ENCODE measurements at places on chromosomes 1 and 21.

DNA sequence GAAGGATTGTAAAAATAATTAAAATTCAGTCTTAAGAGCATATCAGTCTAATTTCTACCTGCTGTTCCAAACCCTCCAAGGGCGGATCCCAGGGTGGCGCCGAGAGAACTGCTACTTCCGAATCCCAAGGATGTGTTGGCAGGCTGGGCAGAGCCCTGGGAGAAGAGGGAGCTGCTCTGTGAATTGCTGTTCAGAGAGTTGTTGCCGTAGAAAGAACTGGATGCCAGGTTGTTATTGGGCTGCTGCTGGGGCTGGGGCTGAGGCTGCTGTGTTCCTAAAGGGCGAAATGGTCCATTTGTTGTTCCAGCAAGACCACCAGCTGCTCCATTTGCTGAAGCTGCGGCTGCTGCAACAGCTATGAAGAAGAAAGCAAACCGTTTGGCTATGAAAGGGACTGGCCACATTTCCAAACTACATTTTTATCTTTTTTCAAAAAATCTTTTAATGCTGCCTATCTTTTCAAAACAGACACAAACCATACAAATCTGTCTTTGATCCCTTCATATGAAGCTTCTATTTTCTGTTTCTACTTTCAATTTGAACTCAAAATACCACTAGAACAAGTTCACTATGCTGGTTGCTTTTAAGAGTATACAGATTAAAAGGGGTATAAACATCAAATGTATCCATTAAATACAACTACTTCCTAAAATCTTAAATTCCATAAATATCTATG is 57.5 kb upstream of the SDC3 start:
- DNase-seq = no peak

- DNase-seq = no peak
Measured at GRCh38 chr1:15616373-15617172, 685 bp upstream of the DDI2 start.

GRCh38 chr1:244444854-244445253 is 6.9 kb downstream of the ADSS2 start:
- no peak for DNase-seq

GRCh38 chr1:99516141-99516540 is 129.8 kb upstream of the PALMD start:
- no peak for DNase-seq

DNA sequence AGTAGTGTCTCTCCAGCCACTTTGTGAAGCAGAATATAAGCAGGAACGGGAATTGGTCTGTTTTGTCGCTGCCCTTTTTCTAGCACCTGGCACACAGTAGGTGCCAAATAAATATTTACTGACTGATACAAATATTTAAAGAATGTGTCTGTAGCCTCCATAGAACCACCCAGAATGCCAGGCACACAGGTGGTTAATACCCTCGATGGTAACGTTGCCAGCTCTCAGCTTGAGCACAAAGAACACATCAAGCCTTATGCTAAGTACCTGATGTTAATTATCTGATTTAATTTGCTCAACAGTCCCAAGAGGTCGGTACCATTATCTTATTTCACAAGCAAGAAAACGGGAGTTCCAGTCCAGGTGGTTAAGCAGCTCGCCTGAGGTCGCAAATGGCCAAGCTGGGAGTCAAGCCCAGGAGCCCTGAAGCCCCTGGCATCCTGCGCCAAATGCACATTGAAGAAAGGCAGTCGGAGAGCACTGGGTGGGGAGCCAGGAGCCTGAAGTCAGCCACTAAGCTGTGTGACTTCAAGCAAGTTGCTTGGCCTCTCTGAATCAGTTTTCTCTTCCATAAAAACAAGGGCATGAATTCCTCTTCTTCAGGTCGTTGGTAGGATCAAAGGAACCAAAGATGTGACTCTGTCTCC is 26.4 kb downstream of the HSPG2 start:
- DNase-seq = no peak

DNA sequence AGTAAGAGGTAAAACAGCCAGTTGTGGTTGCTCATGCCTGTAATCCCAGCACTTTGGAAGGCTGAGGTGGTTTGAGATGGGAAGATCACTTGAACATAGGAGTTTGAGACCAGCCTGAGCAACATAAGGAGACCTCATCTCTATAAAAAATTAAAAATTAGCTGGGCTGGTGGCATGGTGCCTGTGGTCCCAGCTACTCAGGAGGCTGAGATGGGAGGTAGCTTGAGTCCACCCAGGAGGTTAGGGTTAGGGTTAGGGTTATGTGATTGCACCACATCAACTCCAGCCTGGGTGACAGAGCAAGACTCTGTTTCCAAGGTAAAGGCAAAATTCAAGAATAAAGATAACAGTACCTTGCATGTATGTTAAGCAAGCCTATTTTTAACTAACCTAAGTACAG is 3.5 kb downstream of the SAMSN1 start:
- no peak for DNase-seq

GRCh38 chr21:26515257-26515656 is 57.8 kb downstream of the CYYR1 start:
- no peak for DNase-seq

- DNase-seq = no peak
Measured at GRCh38 chr1:166950156-166950555, 25.2 kb downstream of the ILDR2 start.

GRCh38 chr1:101167891-101168290 is 68.9 kb upstream of the S1PR1 start:
- no peak for DNase-seq

- DNase-seq = peak; percentile 80
Measured at GRCh38 chr1:153790313-153790965, 15.2 kb downstream of the SLC27A3 start.

DNA sequence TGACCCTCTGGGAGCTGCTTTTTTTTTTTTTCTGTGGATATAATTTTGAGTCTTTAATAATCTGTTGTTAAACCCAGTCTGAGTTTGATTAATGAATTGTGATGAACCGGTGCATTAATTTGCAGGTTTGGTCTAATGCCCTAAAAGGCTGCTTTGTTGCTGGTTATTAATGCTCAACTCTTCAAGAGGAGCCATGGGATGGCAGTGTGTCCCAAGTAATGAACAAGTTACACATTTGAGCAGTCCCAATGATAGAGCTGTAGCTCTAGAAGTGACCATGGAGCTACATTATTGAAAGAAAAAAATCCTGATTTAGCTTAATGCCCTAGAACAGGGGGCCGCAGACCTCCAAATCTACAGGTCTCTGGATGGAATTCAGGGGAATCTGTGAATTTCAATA is 53.1 kb downstream of the RWDD3 start:
- no peak for DNase-seq

- DNase-seq = no peak
Measured at GRCh38 chr1:241485554-241485992, 34.0 kb downstream of the FH start.

- DNase-seq = no peak
Measured at GRCh38 chr1:64877151-64877550, 89.2 kb downstream of the JAK1 start.

DNA sequence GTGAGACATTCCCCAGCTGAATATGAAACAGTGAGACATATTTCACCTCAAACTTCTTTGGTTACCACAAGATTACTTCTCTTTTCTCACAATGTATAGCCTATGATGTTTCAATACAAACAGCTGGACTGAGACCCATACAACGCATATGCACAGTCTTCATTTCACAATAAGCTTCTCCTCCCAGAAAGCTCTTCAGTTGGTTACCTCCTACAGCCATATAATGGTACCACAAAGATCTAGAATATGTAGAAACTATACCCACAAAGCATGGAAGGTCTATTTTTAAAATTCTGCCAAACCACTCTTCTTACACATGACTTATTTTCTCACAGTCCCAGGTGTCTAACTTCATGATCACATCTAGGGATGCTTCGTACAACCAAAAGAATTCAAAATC is 70.8 kb downstream of the JAK1 start:
- peak; percentile 71 for DNase-seq

DNA sequence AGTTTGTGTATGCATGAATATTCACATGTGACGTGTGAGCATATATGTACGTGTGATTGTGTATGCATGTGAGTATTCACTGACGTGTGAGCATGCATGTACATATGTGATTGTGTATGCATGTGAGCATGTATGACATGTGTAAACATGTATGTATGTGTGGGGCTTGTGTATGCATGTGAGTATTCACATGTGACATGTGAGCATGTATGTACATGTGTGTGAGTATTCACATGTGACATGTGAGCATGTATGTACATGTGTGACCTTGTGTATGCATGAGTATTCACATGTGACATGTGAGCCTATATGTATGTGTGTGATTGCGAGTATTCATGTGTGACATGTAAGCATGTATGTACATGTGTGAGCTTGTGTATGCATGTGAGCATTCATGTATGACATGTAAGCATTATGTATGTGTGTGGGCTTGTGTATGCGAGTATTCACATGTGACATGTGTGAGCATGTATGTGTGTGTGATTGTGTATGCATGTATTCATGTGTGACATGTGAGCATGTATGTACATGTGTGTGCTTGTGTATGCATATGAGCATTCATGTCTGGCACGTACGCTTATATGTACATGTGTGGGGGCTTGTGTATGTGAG is 47.8 kb downstream of the COL18A1 start:
- no peak for DNase-seq

DNA sequence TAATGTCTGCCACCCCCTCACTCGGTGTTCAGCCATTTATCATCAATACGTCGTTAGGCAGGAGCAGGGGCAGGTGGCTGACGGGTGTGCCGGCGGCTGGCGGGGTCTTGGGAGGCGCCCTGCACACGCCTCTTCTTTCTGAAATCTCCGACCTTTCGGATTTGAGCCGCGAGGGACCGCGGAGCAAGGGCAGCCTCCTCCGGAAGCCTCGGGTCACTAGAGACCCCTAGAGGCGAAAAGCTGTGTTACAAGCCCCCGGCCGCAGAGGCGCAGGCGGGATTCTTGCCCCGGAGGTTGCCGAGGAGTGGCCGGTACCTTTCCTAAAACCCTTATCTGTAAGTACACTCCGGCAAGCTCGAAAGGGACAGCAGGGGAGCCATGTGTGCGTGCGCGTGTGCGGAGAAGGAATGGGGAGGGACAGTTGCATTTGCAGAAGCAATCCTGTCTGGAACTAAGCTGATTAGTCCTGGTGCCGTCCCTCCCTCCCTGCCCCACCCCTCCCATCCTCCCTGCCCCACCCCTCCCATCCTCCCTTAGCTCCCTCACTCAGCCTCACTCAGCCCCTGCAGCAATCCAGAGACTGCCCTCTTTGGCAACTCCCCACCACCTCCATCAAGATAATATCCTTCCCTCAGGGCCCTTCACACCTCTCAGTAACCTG is 11.0 kb downstream of the BRINP2 start:
- peak; percentile 39 for DNase-seq

GRCh38 chr1:171819946-171820345 is 21.4 kb upstream of the DNM3 start:
- DNase-seq = no peak

GRCh38 chr1:9250411-9251381 is 16.1 kb downstream of the H6PD start:
- no peak for DNase-seq

DNA sequence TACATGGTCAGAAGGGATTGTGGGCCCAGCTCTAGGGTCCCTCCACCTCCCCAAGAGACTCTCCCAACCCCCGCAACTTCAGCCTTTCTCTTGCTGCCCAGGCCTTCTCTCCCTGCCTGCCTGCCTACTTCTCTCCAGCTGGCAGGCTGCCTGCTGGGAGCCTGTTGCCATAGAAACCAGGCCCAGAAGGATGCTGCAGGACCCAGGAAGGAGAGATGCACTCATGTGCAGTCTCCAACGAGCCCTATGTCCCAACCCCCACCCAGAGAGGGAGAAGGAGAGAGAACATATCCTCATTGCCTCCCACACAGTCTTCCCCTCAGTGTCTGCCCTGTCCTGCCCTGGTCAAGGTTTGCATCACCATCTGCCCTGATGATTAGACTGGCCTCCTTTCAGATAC is 10.8 kb upstream of the SMIM12 start:
- DNase-seq = no peak

DNA sequence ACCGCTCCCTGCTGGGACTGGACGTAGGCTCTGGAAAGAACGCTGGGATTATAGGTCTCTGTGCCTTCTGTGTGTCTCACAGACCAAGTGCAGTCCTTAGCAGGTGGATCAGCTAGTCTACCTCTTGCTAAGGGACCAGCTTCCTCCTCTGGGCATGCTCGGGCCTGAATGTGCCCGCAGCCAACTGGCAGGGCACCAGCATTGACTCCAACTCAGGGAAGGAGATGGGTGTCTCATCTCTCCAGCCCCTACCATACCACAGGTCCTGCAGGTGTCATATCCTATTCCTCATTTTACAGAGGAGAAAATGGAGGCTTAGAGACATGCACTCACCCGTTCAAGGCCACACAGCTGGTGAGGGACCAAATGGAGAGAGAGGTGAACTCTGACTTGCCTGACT is 340.2 kb downstream of the PTPRU start:
- DNase-seq = no peak

Data from HL-60 (cell line).